ENCODE measurements at places on chromosomes 5 and 9. TPM values are rescaled to one million over a fixed set of nuclear protein-coding genes. Genes with fewer than 3 reads are reported as not detected.
A peak's percentile ranks its signal among the peaks of the same experiment; 100 is the strongest.

GRCh38 chr5:108801776-108802175, 54.1 kb downstream of the FER start:
- DNase-seq, result no peak

GRCh38 chr5:152356506-152356905, 48.6 kb downstream of the NMUR2 start:
- no peak for DNase-seq

GRCh38 chr9:114662081-114662989, 4.7 kb upstream of the TEX53 start:
- DNase-seq, result peak; percentile 77

- DNase-seq, result no peak
Measured at GRCh38 chr5:179906294-179906794, 1.4 kb downstream of the TBC1D9B start.

DNA sequence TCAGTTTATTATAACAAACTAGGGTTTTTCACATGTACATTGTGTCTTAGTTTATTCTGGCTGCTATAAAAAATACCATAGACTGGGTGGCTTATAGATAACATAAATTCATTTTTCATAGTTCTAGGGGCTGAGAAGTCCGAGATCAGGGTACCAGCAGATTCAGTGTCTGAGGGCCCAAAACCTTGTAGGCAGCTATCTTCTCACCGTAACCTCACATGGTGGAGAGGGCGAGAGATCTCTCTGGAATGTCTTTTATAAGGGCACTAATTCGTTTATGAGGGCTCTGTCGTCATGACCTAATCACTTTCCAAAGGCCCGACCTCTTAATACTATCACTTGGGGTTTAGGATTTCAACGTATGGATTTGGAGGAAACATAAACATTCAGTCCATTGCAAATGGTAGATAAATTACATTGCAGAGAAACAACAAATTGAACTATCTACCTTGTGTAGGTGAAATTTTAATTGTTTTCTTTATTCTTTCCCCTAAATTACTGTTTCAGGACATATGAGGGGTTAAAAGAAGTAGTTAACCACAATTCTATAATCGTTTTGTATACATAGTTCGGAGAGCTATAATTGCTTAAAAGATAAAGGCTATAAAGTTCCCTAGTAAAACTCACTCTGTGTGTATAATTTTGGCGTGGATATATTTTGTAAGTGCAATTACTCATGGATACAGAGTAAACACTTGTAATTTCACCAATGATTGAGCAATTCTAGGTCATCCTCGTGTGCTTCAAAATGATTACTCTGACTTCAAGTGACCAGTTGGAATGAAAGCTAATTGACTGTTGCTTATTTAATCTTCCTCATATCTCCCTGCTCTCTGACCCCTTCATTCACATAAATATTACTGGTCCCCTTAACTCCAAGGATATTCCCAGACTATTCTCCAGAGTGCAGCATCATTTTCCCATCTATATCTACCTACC, 247.5 kb upstream of the TMEM161B start:
- no peak for DNase-seq

DNA sequence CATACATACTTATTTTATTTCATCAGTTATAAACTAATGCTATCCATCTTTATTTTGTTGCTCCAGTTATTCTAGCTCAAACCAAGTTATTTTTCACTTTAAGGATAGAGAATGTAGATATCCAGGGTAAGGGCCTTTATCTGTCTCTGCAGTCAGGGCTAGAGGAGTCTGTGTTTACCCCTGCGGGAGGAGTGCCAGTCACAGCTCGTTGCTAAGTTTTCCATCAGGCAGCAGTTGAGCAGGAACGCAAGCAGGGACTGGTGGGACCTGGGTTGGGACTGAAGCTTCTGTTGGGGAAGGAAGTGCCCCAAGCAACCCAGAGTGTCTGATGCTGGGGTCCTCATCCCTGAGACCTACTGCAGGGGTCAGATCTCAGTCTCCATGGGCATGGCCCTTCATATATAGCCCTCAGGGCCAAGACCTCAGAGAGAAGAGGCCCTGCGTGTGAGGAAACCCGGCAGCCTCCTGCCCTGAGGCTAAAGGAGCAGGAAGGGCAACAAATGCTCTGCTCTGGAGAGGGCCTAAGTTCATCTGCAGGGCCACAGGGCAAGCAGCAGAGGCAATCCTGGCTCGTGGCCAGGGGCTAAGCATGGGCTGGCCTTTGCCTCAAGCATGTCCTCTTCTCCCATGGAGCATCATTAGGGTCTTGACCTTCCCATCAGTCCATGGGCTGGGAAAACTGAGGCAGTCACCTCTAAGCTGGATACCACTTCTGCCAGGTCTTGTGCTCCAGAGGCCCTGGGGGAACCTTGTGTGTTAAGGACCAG, 6.6 kb downstream of the SLC22A4 start:
- no peak for DNase-seq

DNA sequence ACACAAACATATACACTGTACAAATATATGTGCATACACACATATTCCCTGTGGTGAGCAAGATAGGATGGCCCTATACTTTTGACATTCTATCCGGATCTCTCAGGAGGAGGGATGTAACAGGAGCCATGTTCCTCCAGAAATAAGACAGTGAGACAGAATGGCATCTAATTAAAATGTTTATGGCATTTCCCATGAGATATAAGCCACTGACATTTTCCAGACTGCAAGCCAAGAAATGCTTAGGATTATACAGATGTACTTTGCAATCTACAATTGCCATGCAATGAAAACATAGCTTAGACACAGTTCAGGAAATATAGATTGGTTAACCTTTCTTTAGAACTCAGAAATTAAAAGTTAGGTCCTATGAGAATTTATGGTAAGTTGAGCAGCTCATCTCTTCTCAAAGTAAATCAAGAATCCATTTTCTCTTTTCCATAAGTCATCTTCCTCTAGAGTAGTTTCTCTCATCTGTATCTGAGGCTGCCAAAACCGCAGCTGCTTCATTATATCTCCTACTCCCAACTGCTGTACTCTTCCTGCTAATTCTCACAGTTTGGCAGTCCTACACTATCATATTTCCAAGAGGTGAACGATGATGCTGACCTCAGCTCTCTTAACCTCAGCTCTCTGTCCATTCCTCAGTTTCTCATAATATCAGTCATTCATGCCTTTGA, 1719.1 kb downstream of the MAT2B start:
- DNase-seq, result no peak

DNA sequence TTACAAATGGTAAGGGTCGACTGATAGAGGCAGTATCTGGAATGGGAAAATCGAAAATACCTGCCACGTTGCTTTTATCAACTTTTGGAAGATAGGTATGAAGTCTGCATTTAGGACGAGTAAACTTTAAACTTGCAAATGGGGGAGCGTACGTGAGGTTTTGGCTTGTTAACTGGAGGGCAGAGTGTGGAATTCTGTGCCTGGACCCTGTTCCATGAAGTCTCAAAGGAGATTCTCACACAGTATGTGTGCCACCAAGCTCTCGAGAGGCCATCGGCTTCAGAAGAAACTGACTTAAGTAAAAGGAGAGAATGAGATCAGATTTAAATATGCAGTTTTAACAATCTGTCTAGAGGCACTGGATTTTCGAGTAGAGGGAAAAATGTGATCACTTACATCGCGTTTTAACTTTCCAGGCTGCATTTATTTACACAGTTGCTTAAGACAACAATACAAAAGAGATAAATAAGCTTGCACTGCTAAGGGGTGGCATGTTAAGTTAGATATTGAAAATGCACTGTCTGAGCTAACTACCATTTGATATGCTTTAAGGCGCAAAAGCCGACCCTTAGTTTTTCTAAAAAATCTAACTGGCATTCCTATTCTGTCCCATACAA, 401.6 kb downstream of the EBF1 start:
- no peak for DNase-seq

- no peak for DNase-seq
Measured at GRCh38 chr9:79242489-79242888, 329.3 kb upstream of the TLE4 start.

- DNase-seq, result no peak
Measured at GRCh38 chr9:93665637-93666438, 89.5 kb downstream of the PHF2 start.

DNA sequence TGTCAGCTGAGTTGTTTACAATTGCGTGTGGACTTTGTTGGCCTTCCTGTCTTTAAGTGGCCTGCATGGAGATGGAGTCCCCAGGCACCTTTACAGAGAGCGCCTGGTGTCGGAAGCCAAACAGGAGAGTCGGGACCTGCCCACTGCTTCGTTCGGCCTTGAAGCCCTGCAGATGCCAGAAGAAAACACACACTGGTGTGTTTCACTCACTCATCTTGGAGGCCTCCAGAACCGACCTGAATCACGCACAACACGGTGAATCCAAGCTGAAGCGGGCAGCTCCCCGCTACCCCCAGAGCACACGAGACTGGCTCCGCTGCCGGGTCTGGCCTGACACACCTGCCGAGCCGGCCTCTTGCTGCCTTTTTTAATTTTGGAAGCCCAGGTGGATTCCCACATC, 419.4 kb upstream of the IRX4 start:
- no peak for DNase-seq

- no peak for DNase-seq
Measured at GRCh38 chr9:126643945-126644527, 30.3 kb downstream of the LMX1B start.

DNA sequence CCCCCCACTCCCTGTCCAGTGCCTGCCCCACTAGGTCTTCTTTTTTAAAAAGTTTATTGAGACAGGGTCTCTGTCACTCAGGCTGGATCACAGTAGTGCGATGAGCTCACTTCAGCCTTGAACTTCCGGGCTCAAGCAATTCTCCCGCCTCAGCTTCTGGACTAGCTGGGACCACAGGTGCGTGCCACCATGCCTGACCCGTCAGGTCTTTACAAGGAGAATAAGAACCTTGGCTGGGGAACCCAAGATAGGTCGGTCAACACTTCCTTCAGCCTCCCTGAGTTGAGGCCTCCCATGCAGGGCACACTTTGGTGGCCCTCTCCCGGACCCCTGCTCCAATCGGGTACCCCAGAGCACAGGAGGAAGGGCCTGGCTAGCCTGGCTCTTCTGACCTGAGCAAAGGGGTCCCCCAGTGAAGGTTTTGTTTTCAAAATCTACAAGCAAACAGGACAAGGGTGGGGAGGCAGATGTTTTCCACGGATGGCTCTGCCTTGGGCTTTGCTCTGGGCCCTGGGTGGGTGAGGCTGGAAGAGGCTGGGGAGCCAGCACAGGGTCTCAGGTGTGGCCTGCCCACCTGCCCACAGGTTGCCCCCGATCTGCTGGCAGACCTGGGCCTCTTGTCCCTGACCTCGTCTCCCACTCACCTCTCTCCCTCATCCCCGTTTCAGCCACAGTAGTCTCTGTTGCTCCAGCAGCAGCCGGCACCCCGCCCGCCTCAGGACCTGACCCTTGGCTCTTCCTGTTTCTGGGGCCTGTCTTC, 108.7 kb upstream of the PHYKPL start:
- DNase-seq, result no peak

- no peak for DNase-seq
Measured at GRCh38 chr9:100492952-100493351, 20.0 kb downstream of the TMEFF1 start.

DNA sequence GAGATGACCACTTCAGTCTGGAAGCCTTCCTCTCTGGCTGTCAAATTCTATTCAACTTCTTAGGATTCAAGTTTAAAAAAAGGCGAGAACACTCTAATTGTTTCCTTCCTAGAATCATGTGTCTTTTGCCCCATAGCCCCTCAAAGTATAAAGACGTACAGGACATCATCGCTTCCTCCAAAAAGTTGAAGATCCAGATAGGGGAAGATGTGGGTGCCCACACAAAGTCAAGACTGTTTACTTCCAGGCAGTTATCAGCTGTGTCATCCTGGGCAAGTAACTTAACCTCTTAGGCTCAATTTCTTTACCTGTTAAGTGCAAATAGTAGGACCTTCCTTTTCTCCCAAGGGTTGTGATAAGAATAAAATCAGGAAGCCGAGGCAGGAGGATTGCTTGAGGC, 40.1 kb downstream of the PPARGC1B start:
- DNase-seq, result no peak

DNA sequence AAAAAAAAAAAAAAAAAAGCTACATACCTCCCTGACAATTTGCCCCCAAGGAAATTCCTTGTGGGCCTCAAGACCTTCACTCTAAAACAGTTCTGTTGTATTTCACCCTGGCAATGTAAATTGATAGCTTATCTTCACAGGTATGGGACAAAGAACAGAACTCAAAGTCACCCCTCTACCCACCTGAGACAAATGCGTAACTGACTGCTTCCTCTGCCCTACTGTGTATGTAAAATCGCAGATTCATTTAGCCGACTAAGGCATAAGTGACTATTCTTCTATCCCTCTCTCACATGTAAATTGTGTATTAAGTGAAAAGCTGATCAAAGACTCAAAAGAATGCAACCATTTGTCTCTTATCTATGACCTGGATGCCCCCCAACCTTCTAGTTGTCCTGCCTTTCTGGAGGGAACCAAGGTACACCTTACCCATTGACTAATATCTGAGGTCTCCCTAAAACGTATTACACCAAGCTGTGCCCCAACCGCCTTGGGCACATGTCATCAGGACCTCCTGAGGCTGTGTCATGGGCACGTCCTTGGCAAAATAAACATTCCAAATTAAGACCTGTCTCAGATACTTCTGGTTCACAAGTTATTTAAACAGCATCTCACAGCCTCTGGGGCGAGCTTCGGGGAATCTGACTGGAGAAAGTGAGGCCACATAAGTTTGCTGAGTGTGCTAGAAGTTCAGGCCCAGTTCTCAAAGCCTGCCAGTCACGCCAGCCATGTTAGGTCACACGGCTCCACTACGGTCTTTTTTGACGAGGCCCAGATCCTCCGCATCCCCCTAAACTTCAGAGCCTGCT, 954 bp downstream of the TBCA start:
- no peak for DNase-seq

DNA sequence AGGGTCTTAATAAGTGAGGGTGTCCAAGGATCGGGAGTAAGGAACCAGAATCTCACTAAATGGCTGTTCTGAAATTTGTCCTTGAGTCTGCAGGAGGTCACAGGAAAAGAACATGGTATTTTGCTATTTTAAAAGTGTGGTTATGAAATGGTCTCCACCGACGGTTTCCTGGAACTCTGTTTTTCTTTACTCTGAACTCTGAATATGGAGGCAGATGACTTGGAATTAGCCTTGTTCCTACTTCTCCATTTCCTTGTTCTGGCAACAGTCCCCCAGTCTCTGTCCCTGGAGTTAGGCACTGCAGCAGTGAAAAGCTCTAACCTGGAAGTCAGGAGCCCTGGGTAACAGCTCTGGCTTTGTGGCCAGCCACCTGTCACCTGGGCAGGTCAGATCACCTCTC, 46.6 kb upstream of the C5orf58 start:
- DNase-seq, result no peak

DNA sequence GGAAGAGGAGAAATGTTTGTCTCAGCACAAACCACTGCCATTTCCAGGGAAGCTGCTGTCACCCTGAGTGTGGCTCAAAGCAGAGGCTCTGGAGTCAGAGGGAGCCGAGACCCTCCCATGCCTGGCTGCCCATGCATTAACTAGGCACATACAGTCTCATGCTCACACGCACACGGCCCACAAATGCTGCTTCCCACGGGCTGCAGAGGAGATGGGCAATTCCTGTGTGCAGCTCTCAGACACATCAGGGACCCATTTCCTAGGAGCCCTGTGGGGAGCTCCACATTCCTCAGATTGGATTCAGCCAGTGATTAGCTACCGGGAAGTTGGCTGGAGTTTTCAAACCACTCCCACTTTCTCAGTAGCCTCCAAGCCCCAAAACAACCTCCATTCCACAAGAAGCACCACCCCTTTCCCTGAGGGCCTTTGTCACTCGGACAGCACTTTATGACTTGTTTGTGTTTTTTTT, 9.1 kb upstream of the PTGES start:
- DNase-seq, result no peak

- peak; percentile 57 for DNase-seq
Measured at GRCh38 chr9:89969156-89969675, 364.4 kb downstream of the GADD45G start.

The SGCD gene
- not detected for total RNA-seq

The COL23A1 gene
- total RNA-seq, result 0.07 TPM

The MARCHF11 gene
- not detected for total RNA-seq

The GLRA1 gene
- total RNA-seq, result not detected

The ROR2 gene
- total RNA-seq, result not detected

The FREM1 gene
- not detected for total RNA-seq
